ENCODE measurements at places on chromosomes 12 and 14.

GRCh38 chr14:94129758-94130414 lies 482 bp upstream of the IFI27L2 start:
- DNase-seq: peak; percentile 57

GRCh38 chr12:113930249-113930648 lies 35.9 kb downstream of the RBM19 start:
- no peak for DNase-seq

DNA sequence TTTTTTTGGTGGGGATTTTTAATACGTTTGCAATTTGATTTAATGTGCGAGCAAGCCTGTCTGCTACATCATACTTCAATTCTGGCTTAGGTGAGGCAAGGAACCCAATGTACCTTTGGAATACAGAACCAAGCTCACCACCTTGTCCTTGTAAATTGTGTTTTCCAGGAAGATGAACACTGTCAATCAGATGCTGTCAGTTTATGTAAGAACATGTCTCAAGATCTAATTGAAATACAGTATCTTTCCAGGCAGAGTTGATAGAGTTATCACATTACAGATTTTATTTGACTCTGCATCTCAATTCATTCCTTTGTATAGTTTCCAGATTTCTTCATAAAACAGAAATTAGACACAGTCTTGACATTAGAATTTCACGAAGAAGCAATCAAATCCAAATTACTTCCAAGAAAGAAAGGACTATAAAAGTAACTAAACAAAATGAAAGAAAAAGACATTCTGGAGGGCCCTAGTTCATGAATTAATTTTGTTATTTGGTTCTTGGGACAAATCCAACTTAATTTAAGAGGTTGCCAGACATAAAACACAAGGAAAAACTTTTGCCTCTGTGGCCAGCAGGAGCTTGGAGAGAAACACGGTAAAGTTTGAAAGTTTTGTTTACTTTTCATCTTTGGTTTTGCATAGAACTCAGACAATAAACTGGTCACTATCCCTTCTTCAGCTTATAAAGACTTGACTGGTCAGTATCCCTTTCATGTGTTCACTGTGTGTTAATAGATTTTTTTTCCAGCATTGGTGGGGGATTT lies 16.4 kb upstream of the MED13L start:
- no peak for DNase-seq

GRCh38 chr14:89619596-89619995 lies 202.6 kb upstream of the FOXN3 start:
- DNase-seq: no peak

DNA sequence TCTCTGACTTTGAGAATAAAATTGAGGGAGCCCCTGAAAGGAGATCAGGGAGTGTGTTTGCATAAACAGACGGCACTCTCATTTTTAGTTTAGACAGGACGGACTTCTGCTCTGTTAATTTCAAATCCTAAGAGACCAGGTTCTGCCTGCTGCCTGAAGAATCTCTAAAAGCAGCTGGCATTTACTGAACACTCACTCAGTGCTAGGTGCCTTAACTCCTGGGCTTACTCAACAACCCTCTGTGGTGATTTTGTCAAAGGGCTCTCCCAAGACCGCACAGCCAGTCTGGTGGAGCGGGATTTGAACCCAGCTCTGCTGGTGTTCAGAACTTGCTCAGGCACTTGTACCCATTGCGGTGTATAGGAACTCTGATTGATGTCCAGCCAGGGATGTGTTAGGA lies 2.2 kb downstream of the ORAI1 start:
- peak; percentile 46 for DNase-seq

Data from activated CD4-positive, alpha-beta T cell treated with anti-CD3 and anti-CD28 coated beads for 36 hours (primary cell).